Muscle of arm (tissue), 14 donors: ENCODE measurements at places on chromosomes 4 and X.

DNA sequence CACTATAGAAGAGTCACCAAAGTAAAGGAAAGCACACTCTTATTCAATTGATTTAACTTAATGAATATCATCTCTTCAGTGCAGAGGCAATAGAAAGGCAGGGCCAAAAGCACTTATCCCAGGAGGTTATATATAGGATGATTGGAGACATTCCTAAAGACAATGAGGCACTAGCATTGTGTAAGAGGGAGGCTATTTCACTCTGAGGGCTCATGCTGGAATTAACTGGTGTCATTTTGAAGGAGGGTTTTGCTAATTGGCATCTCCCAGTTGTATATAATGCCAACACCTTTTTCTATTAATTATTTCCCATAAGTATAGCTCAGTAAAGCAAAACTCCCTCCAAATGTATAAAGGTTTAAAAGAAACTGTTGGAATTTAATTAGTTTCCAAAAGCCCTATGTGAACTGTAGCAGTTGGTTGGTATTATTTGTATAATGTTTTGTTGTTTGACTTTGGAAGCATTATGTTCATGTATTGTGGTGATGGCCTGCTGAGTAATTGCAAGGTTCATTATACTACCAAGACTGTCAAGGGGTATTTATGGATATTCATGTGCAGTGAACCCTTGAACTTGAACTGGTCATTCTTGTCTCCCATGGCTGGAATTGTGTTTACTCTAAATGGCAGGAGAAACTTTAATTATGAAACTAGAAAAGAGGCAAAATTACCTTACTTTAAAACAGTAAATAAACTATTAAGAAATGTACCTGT is 270.3 kb downstream of the BMPR1B start:
- no peak for DNase-seq

DNA sequence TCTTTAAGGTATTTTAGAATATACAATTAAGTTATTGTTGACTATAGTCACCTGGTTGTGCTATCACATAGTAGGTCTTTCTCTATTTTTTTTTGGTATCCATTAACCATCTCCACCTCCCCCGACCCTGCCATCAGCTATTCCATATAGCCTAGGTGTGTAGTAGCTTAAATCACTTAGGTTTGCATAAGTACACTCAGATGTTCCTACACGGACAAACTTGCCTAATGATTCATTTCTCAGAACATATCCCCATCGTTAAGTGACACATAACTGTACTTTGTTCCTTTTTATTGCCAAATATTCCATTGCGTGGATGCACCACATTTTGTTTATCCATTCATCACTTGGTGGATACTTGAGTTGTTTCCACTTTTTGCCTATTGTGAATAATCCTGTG is 67.9 kb downstream of the SLAIN2 start:
- DNase-seq = no peak

- DNase-seq = no peak
Observed at GRCh38 chrX:109274806-109275205, 207.1 kb downstream of the GUCY2F start.

- DNase-seq = no peak
Observed at GRCh38 chrX:1554469-1555210, 17.7 kb upstream of the P2RY8 start.

GRCh38 chr4:25843340-25844097 is 19.3 kb downstream of the SEL1L3 start:
- no peak for DNase-seq

GRCh38 chr4:115366390-115366789 is 253.0 kb upstream of the NDST4 start:
- no peak for DNase-seq

GRCh38 chr4:102732678-102733077 is 28.1 kb downstream of the MANBA start:
- DNase-seq = no peak

DNA sequence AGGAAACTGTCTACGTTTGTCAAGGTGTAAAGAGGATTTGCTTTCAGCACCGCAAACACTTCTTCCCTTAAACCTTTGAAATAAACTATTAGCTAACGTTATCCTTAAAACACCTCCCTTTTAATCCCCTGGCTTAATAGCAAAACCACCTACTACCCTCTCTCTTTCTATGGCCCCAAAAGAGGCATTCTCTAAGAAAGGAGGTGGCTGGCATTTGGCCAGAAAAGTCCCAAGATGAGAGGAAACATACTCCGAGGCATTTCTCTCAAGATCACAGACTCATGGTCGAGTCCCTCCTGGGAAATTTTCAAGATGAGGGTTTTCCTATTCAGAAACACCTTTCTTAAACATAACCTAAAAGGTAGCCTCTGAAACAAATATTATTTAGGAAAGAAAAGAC is 60.6 kb upstream of the VCX3B start:
- DNase-seq = no peak

- DNase-seq = peak; percentile 79
Observed at GRCh38 chrX:3393581-3394111, 47.2 kb upstream of the MXRA5 start.

DNA sequence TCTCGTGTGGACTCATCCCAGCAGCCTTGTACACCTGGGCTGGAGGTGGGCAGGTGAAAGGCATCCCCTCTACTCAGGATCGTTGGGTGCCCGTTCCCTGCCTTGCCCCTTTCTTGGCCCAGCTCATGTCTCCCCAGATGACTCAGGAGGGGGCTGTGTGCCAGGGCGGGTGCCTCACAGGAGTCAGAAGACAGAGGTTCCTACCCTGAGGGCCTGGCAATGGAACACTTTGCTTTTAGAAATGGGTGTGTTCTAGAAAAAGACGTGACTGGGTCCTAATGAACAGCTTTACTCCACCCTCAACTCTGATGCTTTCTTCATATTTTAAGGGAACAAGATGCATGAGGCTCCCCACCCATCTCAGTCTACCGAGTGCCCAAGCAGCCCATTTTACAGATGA is 22.5 kb upstream of the TRIM2 start:
- DNase-seq = no peak

- DNase-seq = no peak
Observed at GRCh38 chr4:45030059-45030458, 303.7 kb upstream of the GNPDA2 start.

- no peak for DNase-seq
Observed at GRCh38 chr4:99390055-99390454, 37.5 kb upstream of the ADH1C start.

DNA sequence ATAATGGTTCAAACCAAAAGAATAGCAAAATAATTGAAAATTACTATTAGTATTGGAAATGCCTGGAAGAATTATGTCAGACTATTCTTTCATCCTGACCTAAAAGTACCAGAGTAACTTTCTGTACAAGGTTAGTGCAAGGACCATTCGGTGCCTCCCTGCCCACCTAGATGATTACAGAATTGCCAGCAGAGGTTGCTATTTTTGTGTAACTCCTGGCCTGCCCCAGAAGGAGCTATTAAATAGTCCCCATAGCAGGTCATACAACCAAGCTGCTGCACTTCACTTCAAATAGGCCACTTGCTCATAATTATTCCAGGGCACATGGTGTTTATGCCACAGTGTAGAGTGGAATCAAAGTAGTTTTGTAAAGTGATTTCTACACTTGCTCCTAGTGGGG is 831.1 kb upstream of the PABPC4L start:
- no peak for DNase-seq

DNA sequence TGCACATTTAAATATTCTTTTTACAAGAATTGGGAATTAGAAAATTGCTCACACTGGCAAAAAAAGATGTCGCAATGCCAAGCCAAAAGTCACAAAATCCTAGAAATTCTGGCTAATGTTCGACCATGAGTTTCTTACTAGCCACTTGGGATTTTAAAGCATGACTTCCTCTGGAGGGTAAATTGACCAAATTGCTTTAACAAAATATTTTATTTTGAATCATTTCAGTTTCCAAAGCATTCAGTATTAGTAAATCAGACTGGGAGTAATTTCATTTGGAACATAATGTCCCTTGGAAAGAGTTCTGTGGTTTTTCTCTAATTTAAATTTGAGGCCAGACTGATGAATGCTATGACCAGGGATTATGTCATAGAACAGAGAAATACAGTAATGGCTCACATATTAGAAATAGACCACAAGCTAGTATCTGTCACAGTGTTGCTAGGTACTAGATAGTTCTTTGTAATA is 7.6 kb upstream of the CXCL5 start:
- DNase-seq = no peak

GRCh38 chrX:151184705-151185104 is 8.3 kb downstream of the GPR50 start:
- DNase-seq = no peak

DNA sequence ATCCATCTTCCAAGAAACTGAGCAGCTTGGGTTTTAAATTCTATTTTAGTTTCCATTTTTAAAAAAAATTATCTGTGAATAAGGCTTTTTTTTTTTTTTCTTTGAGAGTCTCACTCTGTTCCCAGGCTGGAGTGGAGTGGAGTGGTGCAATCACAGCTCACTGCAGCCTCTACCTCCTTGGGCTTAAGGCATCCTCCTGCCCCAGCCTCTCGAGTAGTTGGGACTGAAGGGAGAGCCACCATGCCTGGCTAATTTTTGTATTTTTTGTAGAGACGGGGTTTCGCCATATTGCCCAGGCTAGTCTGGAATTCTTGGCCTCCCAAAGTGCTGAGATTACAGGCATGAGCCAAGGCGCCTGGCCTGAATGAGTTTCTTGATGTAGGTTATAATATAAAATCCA is 1.4 kb downstream of the ENOPH1 start:
- no peak for DNase-seq

- DNase-seq = no peak
Observed at GRCh38 chr4:2689825-2690700, 66.1 kb downstream of the TNIP2 start.

DNA sequence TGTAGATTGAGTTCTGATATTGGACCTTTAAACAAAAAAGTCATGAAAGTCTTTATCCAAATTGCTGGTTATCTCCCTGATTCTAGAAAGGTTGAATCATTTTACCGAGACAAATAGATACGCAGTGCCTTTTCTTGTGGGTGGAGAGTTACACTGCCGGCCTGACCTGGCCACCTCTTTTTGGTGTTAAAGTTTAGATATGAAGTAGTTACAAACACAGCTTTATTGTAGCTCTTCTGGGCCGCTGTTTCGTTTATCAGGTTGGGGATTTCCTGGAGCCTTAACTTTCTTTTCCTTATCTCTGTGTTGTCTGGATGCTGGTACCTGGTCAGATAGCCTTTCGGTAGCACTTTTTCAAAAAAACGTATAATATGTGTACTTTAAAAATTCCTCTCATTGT is 31.0 kb downstream of the FNIP2 start:
- DNase-seq = no peak

- DNase-seq = no peak
Observed at GRCh38 chr4:88757776-88758175, 60.1 kb upstream of the NAP1L5 start.

GRCh38 chr4:143407474-143407873 is 70.8 kb downstream of the GAB1 start:
- DNase-seq = peak; percentile 52

GRCh38 chr4:15295421-15296162 is 132.2 kb upstream of the C1QTNF7 start:
- DNase-seq = no peak

GRCh38 chr4:98656886-98657285 is 1.5 kb downstream of the TSPAN5 start:
- DNase-seq = no peak

- DNase-seq = no peak
Observed at GRCh38 chr4:53100501-53101190, 238.5 kb downstream of the RASL11B start.

GRCh38 chr4:77120886-77121508 is 36.0 kb upstream of the CCNG2 start:
- no peak for DNase-seq

- no peak for DNase-seq
Observed at GRCh38 chr4:10458177-10458576, 951 bp upstream of the ZNF518B start.

DNA sequence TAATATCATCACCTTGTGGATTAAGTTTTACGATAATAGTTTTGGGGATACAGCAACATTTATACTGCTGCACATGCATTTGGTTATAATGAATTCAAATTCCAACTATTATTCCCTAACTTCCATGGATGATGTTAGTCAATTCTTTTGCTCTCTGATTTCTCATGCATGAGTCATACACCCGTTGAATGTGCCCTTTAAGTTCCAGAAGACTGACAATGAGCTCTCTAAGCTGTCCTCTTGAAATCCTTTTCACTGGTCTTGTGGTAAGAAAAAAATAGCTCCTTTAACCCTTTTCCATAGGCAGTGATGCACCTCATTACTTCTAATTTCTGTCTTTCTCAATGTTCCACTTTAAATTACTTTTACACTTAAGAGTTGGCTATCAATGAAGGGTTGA is 1095.2 kb upstream of the POU3F4 start:
- no peak for DNase-seq

GRCh38 chrX:68454476-68455150 is 21.3 kb upstream of the OPHN1 start:
- DNase-seq = no peak

DNA sequence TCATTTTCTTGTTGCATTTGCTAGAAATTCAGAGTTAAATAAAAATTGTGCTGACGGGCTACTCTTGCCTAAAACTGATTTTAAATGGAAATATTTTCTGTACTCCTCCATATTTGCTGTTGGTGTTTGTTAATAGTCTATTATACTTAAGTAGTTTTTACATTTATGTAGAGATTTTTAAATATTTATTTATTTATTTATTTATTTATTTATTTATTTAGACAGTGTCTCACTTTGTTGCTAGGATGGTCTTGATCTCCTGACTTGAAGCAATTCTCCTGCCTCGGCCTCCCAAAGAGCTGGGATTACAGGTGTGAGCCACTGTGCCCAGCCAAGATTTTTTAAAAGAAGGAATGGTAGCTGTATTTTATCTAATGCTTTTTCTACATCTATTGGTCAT is 68.1 kb downstream of the TMEM164 start:
- no peak for DNase-seq

DNA sequence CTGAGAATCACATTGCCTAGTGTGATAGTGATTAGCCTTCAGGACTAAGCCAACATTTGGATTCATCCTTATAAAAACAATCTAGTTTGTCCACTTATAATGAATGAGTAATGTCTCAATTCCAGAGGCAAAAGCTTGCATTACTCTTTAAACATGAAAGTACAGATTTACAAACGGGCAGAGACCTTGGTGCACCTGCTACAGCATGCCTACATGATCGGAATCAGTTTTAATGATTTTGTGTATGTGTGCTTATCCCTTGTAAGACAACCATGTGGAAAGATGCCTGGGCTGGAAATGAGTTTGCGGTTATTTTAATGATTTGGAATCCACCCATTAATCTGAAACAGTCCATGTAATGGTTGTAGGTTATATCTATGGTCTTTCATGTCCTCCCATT is 572.7 kb downstream of the KLHL13 start:
- DNase-seq = no peak

DNA sequence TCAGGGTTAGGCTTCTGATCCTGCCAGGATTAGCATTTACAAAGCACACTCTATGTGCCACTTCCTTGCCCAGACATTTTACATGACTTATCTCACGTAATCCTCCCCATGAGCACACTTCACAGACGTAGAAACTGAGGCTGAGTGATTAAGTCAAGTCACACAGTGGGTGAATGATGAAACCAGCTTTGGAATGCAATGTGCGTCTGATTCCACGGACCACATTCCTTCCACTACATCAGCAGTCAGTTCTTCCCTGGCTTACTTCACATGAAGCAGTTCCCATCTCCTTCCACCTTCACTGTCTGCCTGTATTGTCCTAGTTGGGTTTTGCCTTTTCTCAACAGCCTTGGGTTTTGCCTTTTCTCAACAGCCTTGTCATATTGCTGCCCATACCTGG is 134.3 kb upstream of the PPARGC1A start:
- no peak for DNase-seq

- DNase-seq = no peak
Observed at GRCh38 chr4:7967063-7967440, 27.4 kb upstream of the AFAP1 start.

GRCh38 chr4:150367326-150367725 is 214.6 kb upstream of the MAB21L2 start:
- DNase-seq = no peak
